Thyroid gland (tissue), 4 donors: ENCODE measurements at places on chromosomes 2 and 18. TPM values are rescaled to one million over a fixed set of nuclear protein-coding genes. Genes with fewer than 3 reads are reported as not detected.

DNA sequence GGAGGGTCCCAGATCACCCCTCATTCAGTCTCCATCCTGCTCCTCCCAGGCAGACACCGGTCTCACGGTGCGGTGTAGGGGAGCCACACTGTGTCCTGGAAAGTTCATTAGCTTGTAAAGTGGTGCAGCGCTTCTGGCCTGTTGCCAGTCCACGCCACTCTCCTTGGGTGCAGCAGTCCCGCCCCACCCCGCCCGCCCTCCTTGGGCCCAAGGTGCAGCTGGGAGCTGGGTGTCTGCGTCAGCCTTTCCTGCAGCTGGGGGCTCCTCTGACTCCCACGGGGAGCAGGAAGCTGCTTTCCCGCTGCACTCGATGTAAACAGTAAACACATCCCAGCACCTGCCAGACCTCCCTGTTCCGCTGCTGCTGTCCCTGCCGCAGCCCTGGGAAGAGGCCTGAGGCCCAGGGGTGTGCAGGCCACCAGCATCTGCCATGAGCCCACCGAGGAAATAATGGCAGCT is 53.8 kb upstream of the ASB18 start:
- peak; percentile 83 for DNase-seq

- DNase-seq: no peak
Observed at GRCh38 chr2:1072250-1072649, 121.6 kb downstream of the SNTG2 start.

- no peak for DNase-seq
Observed at GRCh38 chr2:72538486-72538885, 287.3 kb downstream of the EXOC6B start.

Gene CLEC4F
- not detected for total RNA-seq

Gene SKOR2
- not detected for total RNA-seq

GRCh38 chr2:71678874-71679273 is 225.5 kb downstream of the DYSF start:
- no peak for DNase-seq

- DNase-seq: no peak
Observed at GRCh38 chr2:145119225-145119624, 599.3 kb upstream of the ZEB2 start.

Gene NAT8
- not detected for total RNA-seq

Gene HOXD3
- total RNA-seq: 5.0 TPM

GRCh38 chr2:195563857-195564512 is 93.0 kb upstream of the SLC39A10 start:
- no peak for DNase-seq

GRCh38 chr2:45275242-45275805 is 266.1 kb upstream of the SIX2 start:
- DNase-seq: no peak

DNA sequence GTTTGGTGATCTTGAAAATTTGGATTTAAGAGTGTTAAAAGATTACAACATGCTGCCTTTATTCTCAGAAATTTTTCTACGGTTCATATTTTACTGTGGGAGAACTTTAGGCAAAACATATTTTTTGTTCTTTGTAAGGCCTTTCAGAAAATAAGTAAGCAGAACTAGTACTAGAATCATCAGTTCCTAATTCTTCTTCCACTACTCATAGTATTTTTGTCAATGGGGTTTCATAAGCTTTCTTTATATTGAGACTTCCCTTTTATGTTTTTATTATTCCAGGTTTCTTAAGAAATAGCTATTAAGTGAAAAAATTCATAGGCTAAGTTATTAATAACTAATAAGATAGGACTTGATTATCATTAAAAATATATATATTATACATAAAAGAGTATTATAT is 12.4 kb downstream of the UGGT1 start:
- DNase-seq: no peak

Gene ABCB6
- total RNA-seq: 96.8 TPM

DNA sequence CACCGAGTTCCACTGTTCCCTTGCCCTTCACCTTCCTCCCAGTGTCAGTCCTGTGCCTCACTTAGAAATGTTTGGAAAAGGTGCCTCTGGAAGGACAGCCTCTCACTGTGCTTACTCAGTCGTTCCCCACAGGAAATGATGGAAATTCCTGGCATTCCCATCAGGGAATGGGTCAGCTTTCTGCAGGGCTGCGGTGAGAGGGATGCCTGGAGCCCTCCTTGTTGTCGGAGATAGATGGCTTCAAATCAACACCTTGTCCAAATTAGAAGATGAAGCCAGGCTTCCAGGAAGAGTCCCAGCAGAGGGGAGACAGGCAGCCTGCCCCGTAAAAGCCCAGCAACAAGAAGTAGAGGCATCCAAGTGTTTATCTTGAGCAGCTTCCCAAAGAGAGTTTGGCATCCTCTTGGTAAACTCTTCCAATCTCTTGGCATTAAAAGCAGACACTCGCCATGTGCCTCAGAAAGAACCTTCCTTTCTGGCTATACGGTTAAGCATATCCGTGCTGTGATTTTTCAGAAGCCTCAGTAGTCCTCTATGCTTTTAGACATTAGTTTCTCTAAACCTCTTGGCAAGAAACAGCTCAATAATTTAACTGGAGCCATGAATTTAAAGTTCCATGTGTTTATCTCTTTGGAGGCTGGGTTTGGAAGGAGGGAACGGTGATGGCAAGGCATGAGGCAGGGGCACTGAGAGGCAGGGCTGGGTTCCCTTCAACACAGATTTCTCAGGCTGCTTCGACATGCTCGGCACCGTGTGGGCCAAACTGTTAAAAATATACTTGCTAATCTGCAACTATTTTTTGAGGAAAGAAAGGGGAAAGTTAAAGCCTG is 25.1 kb downstream of the COLEC12 start:
- DNase-seq: no peak

DNA sequence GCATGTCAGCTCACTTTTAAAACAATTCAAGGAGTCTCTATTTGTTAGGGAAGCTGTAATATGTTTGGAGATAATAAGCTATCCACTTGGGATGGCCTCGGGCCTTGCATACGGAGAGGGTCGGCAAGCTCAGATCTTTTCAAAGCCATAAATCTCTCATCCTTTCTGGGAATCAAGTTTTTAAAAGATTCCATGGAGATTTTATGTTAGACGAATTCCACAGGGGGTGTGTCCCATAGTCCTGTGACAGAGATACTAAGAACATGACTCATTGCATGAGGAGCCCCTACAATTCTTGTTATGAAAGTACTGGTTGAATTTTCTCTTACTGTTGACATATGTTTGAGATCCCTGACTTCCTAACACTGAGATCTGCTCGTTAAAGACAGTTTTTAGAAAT is 108.7 kb downstream of the FEZ2 start:
- DNase-seq: no peak

Gene SERPINB7
- not detected for total RNA-seq

DNA sequence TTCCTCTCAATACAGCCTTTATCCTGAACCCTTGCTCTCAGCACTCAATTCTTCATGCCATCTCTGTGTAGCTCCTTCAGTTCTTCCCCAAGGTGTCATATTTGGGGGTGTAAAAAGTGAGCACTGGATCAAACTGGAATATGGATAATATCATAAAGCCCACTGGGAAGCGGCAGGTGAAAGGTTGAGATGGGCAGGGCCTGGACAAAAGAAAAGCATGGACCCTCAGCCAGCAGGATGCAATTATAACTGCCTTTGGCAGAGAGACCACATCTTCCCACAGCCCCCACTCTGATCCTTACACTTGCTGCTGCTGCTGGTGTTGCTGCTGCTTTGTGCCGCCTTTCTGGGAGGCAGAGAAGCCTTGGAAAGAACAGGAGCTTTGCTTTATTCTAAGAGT is 31.2 kb upstream of the STPG4 start:
- DNase-seq: no peak

- no peak for DNase-seq
Observed at GRCh38 chr18:68679528-68679927, 35.4 kb downstream of the TMX3 start.

DNA sequence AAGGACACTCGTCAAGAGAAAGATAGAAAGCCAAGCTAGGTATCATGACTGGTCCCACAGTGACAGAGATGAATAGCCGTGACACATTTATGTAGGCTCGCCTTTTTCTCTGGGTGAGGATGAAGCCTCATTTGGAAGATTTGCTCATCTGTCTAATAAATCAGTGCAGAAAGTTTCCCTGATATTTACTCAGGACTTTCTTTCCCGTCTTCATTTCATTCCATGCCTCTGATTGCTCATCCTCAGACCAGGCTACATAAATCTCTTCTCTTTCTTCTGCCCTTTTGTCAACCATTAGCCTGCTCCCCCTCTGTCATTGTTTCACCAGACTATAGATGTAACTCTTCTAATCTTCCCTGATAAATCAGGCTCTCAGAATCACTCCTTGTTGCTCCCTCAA is 361.8 kb upstream of the MEIS1 start:
- DNase-seq: no peak

GRCh38 chr2:224711859-224712665 is 4.1 kb downstream of the CCDC195 start:
- no peak for DNase-seq

GRCh38 chr2:216583147-216583546 is 50.1 kb upstream of the IGFBP2 start:
- DNase-seq: no peak

DNA sequence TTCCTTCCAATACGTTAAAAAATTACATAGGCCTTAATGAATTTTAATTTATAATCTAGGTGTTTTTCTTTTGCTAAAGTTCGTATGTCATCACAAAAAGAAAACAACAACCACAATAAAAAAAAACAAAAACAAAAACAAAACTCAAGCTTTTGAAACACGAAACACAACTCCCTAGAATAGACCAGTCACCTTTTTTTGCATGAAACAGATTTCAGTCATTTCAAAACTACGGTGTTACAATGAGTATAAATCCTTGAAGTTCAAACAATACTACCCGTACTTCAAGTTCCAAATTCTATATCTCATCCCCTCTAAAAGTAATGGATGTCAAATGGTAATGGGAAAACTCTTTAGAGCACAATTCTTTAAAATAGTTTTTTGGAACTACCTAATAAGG is 142.4 kb downstream of the CDH2 start:
- DNase-seq: no peak

GRCh38 chr2:38080346-38080745 is 4.4 kb upstream of the CYP1B1 start:
- DNase-seq: no peak

Gene ANKRD29
- 4.6 TPM for total RNA-seq

- no peak for DNase-seq
Observed at GRCh38 chr2:108916122-108916795, 72.8 kb downstream of the EDAR start.

DNA sequence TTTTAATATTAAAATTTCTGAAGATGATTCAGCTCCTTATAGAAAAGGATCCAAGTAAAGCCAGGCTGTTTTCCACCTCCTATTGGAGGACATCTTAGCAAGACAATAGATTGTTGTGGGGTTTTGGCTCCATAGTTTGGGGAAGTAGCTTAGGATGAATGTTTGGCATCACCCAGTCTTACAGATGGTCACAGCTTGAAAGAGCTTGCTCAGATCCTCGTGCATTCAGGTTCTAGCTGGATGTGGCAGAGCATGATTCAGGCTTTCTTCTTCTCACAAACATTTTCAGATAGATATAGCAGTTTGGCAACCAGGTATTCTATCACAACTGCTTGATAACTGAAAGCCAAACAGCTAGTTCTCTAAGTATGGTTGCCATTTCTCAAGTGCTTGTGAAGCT is 23.6 kb upstream of the PDCL3 start:
- no peak for DNase-seq

GRCh38 chr2:171957061-171957460 is 34.8 kb downstream of the HAT1 start:
- DNase-seq: no peak

- DNase-seq: no peak
Observed at GRCh38 chr2:104606056-104606455, 247.9 kb upstream of the POU3F3 start.

Gene PSMA8
- not detected for total RNA-seq

DNA sequence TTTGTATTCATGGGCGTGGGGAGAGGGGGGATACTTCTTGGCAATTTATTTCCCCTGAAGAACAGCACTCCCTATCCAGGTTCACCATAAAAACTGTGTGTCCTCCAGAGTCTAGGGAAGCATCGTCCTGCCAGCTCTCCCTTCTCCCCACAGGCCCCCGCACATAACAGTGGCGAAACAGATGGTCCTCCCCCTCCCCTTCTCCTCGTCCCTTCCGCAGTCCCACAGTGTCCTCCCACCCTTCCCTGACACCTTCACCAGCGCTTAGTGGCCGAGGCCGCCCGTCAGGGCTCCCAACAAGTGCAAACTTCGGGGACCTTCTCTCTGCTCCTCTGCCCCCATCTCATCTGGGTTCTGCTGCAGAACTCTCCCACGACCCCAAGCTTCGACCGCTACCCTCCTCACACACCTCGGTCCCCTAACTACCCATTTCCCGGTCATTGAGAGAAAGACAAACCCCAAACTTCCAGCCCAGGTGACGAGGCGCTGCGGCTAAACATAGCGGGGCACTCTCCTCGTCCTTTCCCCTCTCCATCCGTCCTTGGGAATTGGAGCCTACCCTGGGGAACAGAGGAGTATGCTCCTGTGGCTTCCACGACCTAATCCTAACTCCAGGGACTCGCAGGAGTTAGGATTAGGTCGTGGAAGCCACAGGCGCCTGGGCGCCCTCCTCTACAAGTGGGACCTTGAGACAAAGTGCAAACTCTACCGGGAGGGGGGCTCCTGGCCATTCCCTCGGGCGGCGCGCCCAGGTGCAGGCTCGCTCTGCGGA is 971 bp downstream of the ZNF385B start:
- no peak for DNase-seq

- no peak for DNase-seq
Observed at GRCh38 chr2:18402831-18403230, 157.6 kb downstream of the RDH14 start.

GRCh38 chr18:45793264-45793965 is 32.1 kb upstream of the SIGLEC15 start:
- DNase-seq: no peak

DNA sequence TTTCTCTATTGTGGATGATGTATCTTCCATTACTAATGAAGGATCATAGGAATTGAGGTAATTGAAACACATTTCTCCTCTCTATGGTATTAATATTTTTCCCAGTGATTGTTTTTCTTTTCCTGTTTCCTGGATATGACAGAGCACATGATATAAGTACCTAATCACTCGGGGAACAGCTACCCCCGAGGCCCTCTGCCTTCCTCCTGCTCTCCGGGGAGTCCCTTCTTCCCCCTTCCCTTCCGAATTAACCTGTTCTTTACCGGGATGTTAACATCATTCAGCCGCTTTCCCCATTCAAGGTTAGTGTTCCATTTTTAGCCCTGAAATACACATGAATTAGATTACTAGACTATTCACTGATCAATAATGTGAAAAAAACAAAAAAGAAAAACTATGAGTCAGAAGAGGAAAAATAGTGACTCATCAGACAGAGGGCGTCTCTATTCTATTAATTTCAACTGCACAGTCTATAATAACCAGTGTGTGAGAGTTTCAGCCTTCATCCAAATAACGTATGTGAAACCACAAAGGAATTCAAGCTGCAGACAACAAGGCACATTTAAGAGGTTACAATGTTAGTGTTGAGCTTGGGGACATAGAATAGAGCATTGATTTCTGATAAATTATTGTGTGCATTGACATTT is 450.8 kb downstream of the DLGAP1 start:
- DNase-seq: no peak

DNA sequence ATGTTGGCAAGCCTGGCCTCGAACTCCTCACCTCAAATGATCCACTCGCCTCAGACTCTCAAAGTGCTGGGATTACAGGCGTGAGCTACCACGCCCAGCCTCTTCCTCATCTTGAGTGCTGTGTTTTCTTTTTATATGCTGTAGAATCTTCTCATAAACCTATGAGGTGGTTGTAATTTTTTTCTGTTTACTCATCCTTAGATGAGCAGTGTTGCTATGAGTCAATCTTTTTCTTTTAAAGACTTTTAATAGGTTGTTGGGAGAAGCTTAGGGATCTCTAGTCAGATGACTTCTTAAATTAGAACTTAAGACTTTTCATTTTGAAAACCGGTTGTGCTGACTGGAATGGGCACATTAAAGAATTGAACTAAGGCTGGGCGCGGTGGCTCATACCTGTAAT is 8.7 kb upstream of the AAK1 start:
- no peak for DNase-seq
